ENCODE measurements at places on chromosomes 4 and X.

DNA sequence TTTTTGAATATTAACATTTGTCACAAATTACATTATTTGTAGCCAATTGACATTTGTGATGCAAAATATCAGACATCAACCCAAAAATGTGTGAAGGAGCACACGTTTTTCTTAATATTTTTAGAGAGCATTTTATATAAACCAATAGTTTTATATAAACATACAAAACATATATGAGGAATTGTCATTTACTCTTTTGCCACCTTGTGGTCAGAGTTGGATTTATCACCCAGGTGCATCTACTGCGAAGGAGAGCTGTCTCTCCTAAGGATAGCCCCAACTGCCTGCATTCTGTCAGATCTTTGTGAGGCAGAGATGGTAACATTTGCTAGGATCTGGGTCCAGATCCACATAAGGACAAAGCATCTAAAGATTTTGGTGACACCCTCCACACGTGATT lies 2.5 kb upstream of the USP27X start:
- no peak for DNase-seq

- no peak for DNase-seq
Observed at GRCh38 chr4:24963277-24963676, 50.4 kb upstream of the CCDC149 start.

GRCh38 chr4:7044137-7044930 lies 1.2 kb downstream of the TADA2B start:
- no peak for DNase-seq

- no peak for DNase-seq
Observed at GRCh38 chr4:65495439-65495838, 174.8 kb downstream of the EPHA5 start.
